ENCODE measurements at places on chromosomes 2 and 18. TPM values are rescaled to one million over a fixed set of nuclear protein-coding genes. Genes with fewer than 3 reads are reported as not detected.

DNA sequence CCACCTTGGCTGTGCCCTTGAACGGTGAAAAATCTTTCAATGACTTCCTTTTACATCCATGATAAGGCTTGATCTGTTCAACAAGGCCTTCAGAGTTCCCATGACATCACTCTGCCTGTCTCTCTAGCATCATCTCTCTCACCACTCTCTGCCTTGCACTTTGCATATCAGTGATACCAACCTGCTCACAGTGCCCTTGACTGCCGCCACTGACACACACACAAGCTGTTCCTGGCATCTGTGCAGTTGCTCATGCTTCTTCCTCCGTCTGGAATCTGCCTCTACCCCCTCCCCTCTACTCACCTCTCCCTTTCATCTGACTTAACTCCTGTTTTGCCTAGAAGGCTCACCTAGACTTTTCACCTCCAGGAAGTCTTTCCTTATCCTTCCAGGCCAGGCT lies 79.1 kb upstream of the SEC11C start:
- no peaks in the 10 kb centered on the region for H3K36me3 ChIP-seq
- DNase-seq, result no peak
- no peak overlapping the region for H3K4me3 ChIP-seq
- no peak overlapping the region for H3K27ac ChIP-seq
- H3K4me1 ChIP-seq, result 0 out of 2 replicates have a peak, but pooled peaks cover 7% of the 10 kb centered on the region

- no peaks in the 10 kb centered on the region for H3K36me3 ChIP-seq
- H3K4me3 ChIP-seq, result no peak overlapping the region
- DNase-seq, result no peak
- no peak overlapping the region for H3K27ac ChIP-seq
These were observed 254.4 kb downstream of the ZNF521 start for GRCh38 chr18:25097569-25098056.

PRPF40A gene
- total RNA-seq, result 261 TPM

DNA sequence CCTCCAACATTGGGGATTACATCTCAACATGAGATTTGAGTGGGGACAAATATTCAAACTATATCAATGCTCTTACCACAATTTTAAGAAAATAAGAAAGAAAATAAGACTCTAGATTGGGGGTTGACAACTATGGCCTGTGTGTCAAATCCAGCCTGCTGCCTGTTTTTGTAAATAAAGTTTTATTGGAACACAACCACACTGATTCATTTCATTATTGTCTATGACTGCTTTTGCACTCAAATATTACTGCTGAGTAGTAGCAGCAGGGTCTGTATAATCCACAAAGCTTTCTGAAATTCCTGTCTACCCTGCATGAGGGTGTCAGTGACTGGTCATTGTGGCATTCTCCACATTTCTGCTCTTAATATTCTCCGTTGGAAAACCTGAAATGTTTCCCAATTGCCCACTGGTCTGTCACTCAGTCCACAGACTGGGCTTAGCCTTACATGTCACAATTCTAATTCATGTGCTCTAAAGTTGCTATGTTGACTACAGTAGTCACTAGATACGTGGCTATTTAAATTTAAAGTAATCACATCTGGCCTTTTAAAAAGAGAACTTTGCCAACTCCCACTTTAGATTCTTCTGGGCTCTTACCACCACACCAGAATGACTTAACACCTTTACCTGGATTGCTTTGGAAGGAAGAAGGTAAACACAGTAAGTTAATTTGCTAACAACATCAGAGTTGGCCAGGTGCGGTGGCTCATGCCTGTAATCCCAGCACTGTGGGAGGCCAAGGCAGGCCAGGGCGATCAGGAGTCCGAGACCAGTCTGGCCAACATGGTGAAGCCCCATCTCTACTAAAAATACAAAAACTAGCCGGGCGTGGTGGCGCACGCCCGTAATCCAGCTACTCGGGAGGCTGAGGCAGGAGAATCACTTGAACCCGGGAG lies 86.9 kb downstream of the CLHC1 start:
- no peak overlapping the region for H3K27ac ChIP-seq
- no peak overlapping the region for H3K4me3 ChIP-seq
- no peak for DNase-seq
- H3K27me3 ChIP-seq, result no peaks in the 10 kb centered on the region
- H3K4me1 ChIP-seq, result no peaks in the 10 kb centered on the region

DNA sequence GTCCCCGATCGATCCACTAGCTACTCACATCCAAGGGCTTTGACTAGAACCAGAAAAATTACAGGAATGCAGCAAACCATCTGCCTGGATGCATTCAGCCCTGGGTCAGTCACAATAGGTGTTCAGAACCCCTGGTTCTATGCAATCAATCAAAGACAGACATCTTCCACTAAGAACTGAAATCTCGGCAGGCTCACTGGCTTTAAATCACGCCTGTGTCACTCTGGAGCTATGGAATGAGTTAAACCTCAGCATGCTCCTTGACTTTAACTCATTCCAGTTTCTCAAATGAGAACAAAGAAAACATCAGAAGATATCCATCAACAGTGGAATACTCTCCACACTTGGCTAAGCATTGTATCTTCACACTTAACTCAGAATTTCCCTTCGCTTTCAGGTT lies 68.1 kb upstream of the SPTBN1 start:
- no peak overlapping the region for H3K27ac ChIP-seq
- no peaks in the 10 kb centered on the region for H3K27me3 ChIP-seq
- H3K4me1 ChIP-seq, result no peaks in the 10 kb centered on the region
- no peak overlapping the region for H3K4me3 ChIP-seq
- no peak for DNase-seq

GRCh38 chr2:183458460-183458859 lies 334.2 kb downstream of the NUP35 start:
- H3K27ac ChIP-seq, result no peak overlapping the region
- no peaks in the 10 kb centered on the region for H3K27me3 ChIP-seq
- H3K36me3 ChIP-seq, result no peaks in the 10 kb centered on the region
- DNase-seq, result no peak
- H3K4me1 ChIP-seq, result no peaks in the 10 kb centered on the region
- no peak overlapping the region for H3K4me3 ChIP-seq
